B cell (primary cell): ENCODE measurements at places on chromosomes 12 and 14. TPM values are rescaled to one million over a fixed set of nuclear protein-coding genes. Genes with fewer than 3 reads are reported as not detected.
A peak's percentile ranks its signal among the peaks of the same experiment; 100 is the strongest.

DNA sequence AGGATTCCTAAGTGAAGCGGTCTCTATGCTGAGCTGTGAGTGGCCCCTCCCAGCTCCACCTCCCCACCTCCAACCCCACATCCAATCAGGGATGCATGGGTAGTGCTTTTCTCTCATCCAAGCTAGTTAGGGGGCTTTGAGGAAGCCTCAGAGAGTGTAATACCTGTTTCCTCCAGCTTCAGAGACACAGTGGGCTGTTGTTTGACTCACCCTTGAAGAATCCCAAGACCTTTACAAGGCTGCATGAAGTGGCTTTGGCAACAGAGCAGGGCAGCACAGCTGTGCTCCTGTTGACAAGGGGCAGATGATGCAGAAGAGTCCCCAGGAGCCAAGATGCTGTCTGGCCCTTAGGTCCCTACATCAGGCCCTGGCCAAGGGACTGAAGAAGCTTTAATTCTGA, 27.1 kb upstream of the CLMN start:
- H3K36me3 ChIP-seq = no peaks in the 10 kb centered on the region
- no peak overlapping the region for H3K4me3 ChIP-seq
- H3K27me3 ChIP-seq = no peaks in the 10 kb centered on the region
- H3K4me1 ChIP-seq = no peaks in the 10 kb centered on the region
- H3K27ac ChIP-seq = no peak overlapping the region

FAM186B gene
- polyA plus RNA-seq = 0.13 and 0.23 TPM in 2 replicates

ZC3H14 gene
- 21.2 and 31.1 TPM in 2 replicates for polyA plus RNA-seq

DNA sequence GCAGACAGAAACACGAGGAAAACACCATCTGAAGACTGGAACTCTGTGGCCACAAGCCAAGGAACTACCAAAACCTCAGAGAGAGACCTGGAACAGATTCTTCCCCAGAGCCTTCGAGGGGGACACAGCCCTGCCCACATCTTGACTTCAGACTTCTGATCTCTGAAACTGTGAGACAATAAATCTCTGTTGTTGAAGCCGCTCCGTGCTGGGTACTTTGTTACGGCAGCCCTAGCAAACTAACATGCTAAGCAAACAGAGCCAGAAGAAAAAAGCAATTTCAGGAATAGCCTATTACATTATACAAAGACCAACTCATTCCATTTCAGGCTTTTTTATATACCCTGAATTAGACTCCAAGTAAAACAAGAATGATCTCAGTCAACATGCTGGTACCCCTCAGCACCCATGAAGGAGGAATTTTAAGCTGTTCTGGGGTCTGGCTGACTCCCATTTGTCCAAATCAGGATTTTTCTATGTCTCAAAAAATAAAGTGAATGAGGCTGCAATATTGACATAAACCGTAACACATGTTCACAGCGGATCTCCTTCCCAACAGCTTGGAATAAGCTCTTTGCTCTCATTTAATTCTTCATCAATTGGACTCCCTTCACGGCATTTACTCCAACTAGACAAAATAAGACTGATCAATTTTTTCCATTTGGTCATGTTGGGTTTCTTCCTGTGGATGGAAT, 190.1 kb downstream of the FOXN3 start:
- H3K4me1 ChIP-seq = no peaks in the 10 kb centered on the region
- no peak overlapping the region for H3K27ac ChIP-seq
- H3K4me3 ChIP-seq = no peak overlapping the region
- H3K27me3 ChIP-seq = no peaks in the 10 kb centered on the region
- DNase-seq = no peak

CLEC4D gene
- not detected in 2 replicates for polyA plus RNA-seq

- H3K27me3 ChIP-seq = no peaks in the 10 kb centered on the region
- no peaks in the 10 kb centered on the region for H3K4me1 ChIP-seq
- no peak overlapping the region for H3K4me3 ChIP-seq
- H3K36me3 ChIP-seq = no peaks in the 10 kb centered on the region
These were observed 25.6 kb upstream of the ARID2 start for GRCh38 chr12:45703942-45704341.

GRCh38 chr12:120584343-120585149, 3.3 kb upstream of the POP5 start:
- no peaks in the 10 kb centered on the region for H3K27me3 ChIP-seq
- H3K27ac ChIP-seq = no peak overlapping the region
- DNase-seq = peak; percentile 74
- H3K36me3 ChIP-seq = no peaks in the 10 kb centered on the region
- peak overlapping the region; percentile 42 for H3K4me3 ChIP-seq

BCL7A gene
- 71.0 and 80.7 TPM in 2 replicates for polyA plus RNA-seq

CSRP2 gene
- 0.14 TPM in 1 of 2 replicates, not detected in the other for polyA plus RNA-seq

- peaks cover 14% of the 10 kb centered on the region for H3K36me3 ChIP-seq
- no peak overlapping the region for H3K4me3 ChIP-seq
- no peak overlapping the region for H3K27ac ChIP-seq
- no peaks in the 10 kb centered on the region for H3K4me1 ChIP-seq
These were observed 68.7 kb downstream of the CCDC91 start for GRCh38 chr12:28258998-28259397.

GRCh38 chr14:63962906-63963305, 110.1 kb downstream of the SYNE2 start:
- H3K4me3 ChIP-seq = no peak overlapping the region
- no peaks in the 10 kb centered on the region for H3K27me3 ChIP-seq
- H3K4me1 ChIP-seq = no peaks in the 10 kb centered on the region
- DNase-seq = no peak
- no peaks in the 10 kb centered on the region for H3K36me3 ChIP-seq
- no peak overlapping the region for H3K27ac ChIP-seq

KLHDC1 gene
- polyA plus RNA-seq = 2.8 and 3.0 TPM in 2 replicates

DIO2 gene
- polyA plus RNA-seq = not detected in 2 replicates

DNA sequence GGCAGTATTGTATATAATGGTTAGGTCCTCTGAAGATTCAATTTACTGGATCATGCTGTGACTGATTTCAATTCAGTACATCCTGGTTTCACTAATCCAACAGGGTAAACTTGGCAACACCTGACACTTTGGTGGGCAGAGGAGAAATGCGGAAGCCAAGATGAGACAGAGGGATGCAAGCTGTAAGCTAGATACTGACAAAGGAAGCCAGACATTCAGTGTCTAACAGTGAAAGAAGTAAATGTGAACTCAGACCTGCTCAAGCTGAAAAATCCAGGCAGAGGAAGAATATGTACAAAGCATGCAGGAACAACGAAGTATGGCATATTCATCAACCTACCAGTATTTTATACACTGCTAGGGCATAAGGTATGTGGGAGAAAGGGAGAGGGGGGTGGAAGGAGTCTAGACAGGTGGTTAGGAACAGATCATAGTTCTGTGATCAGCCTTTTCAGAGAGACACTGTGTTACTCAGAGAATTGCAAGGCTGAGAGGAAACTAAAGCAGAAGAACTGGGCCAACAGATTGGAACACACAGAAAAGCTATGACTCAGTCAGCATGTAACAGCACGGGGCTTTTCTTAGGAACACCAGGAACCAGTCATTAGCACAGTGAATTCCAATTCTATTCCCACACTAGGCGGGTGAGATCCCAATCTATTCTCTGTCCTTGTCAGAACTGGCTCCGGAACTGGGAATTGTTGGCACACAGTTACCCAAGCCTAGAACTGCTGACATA, 40.3 kb downstream of the NELL2 start:
- no peaks in the 10 kb centered on the region for H3K36me3 ChIP-seq
- H3K27ac ChIP-seq = no peak overlapping the region
- no peak for DNase-seq
- H3K4me1 ChIP-seq = no peaks in the 10 kb centered on the region

VIPAS39 gene
- polyA plus RNA-seq = 14.1 and 17.4 TPM in 2 replicates

DNA sequence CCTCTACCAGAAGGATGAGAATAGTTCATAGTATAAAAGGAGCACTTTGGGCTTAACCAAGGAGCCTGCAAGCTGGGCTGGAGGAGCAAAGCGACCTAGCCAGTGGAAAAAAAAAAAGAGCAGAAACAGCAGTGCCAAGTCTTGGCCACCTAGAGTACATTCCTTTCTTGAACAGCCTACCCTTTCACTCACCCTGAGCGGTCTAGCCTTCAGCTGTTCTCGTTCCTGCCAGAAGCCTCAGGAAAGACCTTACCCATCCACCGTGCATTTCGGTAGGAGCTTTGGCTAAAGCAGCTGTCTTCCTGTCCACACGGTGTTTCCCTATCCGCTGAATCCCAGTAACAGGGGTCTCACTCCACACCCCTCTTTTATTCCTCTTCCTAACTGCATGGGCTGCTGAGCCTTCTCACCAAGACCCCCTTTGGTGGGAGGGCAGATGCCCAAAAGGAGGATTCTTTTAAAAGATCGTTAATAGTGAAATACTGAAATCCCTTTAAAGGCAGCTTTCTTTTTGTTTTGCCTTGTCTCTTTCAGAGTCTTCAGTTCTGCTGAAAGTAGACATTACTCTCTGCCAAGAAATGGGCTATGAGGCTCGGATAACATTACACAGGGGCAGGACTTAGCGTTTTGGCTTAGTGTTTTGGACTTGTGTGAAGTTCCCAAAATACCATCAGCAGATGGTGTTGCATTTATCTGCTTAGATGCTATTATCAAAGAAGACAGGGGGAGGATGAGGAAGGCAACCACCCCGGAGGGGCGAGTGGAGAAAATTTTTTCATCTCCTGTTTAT, 88.5 kb upstream of the METAP2 start:
- no peak overlapping the region for H3K27ac ChIP-seq
- H3K27me3 ChIP-seq = no peaks in the 10 kb centered on the region
- DNase-seq = no peak

DNA sequence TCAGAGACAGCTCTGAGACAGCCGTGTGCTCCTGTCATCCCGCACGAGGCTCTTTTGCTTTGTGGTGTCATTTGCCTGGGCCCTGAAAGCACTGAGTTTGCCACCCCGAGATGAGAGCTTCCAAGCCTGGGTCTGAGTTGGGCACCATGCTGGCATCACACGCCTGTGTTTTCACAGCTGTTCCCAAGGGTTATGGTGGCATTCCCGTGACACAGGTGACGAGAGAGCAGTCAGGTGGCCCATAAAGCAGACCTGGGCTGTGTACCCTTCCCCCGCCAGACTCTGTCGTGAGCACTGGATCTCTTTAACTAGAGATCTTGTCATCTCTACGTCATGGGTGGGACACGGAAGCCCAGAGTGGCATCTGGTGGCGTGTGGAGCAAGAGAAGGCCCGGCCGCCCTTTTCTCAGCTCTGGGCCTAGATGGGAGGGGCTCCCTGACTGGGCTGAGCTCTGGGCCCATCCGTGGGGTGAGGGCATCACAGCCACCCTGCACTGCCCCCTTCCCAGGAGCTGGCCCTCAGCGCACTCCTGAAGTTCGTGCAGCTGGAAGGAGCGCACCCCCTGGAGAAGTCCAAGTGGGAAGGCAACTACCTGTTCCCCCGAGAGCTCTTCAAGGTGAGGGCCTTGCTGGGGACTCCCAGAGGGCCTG, 2.6 kb downstream of the NOC4L start:
- no peaks in the 10 kb centered on the region for H3K27me3 ChIP-seq
- DNase-seq = no peak
- peaks cover 15% of the 10 kb centered on the region for H3K4me1 ChIP-seq
- H3K36me3 ChIP-seq = no peaks in the 10 kb centered on the region

FAM216A gene
- 19.7 and 25.2 TPM in 2 replicates for polyA plus RNA-seq

- no peak overlapping the region for H3K4me3 ChIP-seq
- no peaks in the 10 kb centered on the region for H3K36me3 ChIP-seq
- no peaks in the 10 kb centered on the region for H3K27me3 ChIP-seq
- H3K4me1 ChIP-seq = no peaks in the 10 kb centered on the region
These were observed 180.6 kb upstream of the EEA1 start for GRCh38 chr12:93109551-93110203.

DNA sequence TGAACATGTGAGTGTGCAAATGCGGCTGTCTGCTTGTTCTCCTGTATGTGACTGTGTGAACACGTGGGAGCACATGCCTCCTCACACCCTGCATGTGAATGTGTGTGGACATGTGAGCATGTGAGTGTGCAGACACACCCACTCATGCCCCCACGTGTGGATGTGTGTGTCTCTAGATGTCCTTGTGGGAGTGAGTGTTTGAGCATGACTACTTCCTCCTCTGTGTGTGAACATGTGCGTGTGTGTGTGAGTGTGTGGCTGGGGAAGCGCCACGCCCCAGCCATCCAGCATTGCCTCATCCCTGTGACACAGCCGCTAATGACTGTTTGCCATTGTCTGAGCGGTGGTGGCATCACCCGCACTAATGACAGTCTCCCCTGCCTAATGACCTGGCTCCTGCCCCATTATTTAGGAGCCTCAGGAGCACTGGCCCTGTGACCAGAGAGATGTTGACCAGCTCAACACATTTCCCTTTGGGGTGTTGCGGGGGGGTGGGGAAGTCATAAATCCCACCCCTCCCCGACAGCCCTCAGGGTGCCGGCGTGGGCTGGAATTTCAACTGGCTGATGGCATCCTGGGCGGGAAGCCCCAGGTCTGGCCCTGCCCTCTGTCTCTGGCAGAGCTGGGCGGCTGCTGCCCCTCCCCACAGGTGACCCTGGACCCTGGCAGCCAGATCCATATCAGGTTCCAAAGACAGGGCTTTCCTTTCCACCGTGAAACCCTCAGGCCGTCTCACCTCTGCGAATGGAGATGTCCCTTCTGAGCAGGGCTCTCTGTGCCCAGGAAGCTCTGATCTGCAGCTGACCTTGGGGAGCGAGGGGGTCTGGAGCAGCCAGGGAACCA, 11.5 kb upstream of the KRT80 start:
- no peaks in the 10 kb centered on the region for H3K4me1 ChIP-seq
- H3K36me3 ChIP-seq = no peaks in the 10 kb centered on the region
- DNase-seq = no peak
- H3K27ac ChIP-seq = no peak overlapping the region

FAR2 gene
- polyA plus RNA-seq = 0.04 and 0.39 TPM in 2 replicates

DNA sequence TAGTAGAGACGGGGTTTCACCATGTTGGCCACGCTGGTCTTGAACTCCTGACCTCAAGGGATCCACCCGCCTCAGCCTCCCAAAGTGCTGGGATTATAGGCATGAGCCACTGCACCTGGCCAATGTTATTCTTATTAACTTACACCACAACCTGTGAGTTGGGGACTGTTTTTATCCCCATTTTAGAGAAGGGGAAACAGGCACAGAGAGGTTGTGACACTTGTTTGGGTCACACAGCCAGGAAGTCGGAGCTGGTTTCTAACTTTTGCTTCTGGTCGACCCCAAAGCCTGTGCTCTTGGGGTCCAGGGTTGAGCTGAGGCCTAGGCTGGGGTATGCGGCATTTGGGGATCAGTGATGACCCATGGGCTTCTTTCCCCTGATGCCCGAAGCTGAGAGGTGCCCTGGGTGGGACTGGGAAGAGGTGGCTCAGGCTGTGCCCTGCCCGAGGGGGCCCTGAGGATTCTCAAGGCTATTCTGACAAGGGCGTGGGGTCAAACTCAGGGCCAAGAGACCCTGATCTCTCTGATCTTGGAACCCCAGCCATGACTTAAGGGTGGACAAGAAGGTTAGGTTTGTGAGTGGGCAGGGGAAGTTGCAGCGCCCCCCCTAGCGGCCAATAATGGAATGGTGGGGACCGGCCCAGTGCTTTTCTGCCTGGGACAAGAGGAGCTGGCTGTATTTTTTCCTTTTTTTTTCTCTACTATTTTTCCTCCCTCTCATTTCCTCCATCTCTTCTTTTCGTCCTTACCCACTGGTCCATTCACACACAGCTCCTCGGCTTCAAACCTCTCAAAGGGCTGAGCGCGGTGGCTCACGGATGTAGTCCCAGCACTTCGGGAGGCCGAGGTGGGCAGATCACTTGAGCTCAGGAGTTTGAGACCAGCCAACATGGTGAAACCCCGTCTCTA, 3.0 kb downstream of the SDSL start:
- peak; percentile 61 for DNase-seq
- peaks cover 10% of the 10 kb centered on the region for H3K4me1 ChIP-seq
- H3K27me3 ChIP-seq = no peaks in the 10 kb centered on the region
- no peak overlapping the region for H3K27ac ChIP-seq
- no peaks in the 10 kb centered on the region for H3K36me3 ChIP-seq
- no peak overlapping the region for H3K4me3 ChIP-seq

HCAR2 gene
- 0.35 and 0.82 TPM in 2 replicates for polyA plus RNA-seq

GNB3 gene
- polyA plus RNA-seq = 0.27 and 0.71 TPM in 2 replicates
